ENCODE measurements at places on chromosomes 13 and 19.
A peak's percentile ranks its signal among the peaks of the same experiment; 100 is the strongest.

DNA sequence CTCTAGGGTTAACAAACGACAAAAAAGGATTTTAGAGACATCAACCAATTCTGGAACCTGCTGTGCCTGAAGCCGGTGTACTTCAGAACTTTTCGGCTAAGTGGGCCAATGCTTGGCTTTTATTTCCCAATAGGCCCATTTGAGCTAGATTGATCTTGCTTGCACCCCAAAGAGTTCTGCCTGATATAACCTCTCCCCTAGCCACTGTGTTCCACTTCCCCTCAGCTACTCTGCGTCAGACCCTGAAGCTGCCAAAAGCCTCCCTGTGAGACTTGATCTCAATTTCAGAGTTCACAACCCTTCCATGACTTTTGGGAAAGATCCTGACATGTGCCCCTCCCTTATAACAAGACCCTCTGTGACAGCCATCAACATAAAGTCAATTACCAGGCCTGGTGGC, 5.6 kb upstream of the SIGLEC14 start:
- DNase-seq = no peak

- DNase-seq = no peak
Observed at GRCh38 chr13:73133531-73133930, 74.7 kb downstream of the KLF5 start.

DNA sequence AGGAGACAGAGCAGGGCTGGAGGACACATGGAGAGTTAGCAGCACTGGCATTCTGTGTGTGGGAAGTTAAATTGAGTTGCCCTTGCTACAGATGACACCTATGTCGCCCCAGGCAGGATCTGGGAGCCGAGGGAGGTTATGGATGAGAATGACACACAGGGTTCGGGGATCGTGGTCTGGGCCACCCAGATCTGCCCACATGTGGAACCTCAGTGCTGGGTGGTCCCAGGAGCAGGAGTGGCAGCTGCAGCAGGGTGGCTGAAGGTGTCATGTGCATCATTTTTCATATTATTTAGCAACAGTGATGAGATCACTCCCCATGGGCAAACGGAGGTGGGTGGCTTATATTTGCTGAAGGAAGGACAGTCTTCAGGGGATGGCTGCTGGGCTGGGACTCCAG, 3.2 kb downstream of the IL17D start:
- no peak for DNase-seq

DNA sequence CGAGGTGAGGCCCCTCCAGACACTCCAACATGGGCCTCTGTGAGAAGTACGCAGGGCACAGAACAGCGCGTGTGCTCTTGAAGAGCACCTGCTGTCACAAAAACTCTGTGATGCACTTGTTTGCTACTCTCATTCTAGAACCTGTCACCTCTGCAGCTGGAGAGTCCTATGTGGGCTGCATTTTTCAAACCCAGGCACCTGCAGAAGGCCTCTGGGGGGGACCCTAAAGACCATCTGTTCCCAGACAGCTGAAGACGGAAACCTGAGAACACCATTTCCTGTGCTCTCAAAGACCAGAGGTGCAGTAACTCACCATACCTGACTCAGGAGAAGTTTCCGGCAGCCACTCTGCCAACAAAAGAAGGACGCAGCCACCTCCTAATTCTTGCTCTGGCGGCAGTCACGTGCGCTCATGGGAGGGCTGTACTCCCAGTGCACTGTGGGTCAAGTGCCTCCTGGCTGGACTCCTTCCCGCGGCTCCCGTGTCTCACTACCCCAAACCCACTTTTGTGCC, 28.1 kb downstream of the RANBP3 start:
- peak; percentile 43 for DNase-seq
